ENCODE measurements at places on chromosomes 3 and 15. TPM values are rescaled to one million over a fixed set of nuclear protein-coding genes. Genes with fewer than 3 reads are reported as not detected.

DNA sequence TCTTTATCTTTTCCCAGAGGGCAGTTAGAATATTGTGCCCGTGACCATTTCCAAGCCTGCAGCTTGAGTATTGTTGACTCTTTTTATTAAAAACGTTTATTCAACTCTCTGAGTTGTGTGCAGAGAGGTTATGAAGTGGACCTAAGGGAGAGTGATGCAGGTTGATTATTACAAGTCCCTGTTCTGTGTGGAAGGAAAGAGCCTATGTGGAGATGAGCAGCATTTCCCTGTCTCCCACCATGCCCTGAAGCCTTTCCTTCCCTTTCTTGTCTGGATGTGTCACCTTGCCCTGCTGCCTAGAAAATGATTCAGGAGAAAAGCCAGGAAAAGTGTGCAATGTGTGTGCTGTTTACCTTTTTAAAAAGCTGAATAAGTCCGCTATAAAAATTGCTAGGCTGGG, 19.4 kb downstream of the ZPLD1 start:
- no peak for DNase-seq

DNA sequence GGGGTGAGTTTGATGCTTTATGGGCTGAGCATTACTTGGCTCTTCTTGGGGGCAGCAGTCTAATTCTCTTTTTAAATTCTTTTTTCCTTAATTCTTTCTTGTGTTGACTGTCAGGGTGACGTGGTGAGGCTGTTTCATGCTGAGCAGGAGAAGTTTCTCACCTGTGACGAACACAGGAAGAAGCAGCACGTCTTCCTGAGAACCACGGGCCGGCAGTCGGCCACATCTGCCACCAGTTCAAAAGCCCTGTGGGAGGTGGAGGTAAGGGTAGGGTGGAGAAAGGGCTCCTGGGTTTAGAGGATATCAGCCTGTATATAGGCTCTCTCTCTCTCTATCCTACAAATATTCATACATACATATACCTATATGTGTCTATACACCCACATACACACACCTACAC, 152.3 kb downstream of the ITPR1 start:
- DNase-seq: no peak

GRCh38 chr3:185729337-185730055, 95.3 kb downstream of the IGF2BP2 start:
- no peak for DNase-seq

- peak; percentile 73 for DNase-seq
Observed at GRCh38 chr3:38843898-38844297, 27.9 kb upstream of the SCN10A start.

DNA sequence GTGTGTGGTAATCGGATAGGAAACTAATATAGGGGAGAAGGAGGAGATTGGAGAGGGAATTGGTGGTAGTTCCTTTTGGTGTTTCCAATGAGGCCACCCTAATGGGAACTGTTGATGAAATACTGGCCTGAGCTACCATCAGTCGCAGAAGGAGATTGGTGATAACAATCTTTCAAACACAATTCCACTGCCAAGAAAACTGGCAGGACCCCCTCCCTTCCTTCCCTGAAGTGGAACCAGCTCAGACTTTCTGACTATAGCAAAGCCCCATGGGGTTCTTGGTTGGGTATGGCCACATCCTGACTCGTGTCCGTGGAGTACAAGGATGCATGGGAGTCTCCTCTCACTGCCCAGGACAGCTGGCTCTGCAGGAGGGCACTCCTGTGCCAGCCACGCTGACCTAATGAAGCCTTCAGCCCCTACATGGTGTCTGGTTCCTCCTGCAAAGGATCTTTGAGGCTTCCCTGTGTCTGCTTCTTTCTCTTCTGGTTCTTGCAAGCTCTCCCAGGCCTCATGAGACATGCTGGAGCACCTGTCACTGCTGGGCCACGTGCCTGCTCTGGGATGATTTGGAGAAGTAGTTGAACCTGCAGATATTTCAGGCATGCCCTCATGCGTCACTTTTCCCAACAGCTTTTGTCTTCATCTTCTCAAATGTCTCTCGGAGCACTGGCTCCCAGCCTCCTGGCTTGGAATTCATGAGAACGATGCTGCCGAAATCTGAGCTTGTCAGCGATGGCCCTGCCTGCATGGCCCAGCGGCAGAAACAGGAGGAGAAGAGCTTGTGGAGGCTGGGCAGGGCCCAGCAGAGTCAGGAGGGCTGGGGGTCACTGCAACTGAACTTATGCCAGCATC, 90.0 kb upstream of the ADPGK start:
- no peak for DNase-seq

DNA sequence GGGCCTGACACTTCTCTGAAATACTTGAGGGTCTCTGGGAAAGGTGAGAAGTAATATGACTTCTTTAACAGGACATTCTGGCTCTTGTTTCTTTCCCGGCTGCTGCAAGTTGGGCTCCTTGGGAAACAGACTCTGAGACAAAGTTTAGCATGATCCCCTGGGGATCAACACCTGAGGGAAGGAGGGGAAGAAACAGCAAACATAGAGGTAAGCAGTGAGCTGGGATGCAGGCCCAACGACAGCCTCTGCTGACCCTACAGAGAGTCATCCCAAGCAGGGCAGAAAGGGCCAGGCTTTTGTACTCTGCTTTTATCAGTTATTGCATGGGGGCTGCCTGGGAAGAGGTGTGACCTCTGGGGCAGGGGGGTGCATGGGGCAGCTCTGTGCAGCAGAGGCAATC, 26.8 kb upstream of the DUT start:
- DNase-seq: no peak

GRCh38 chr3:97825101-97825500, 3.3 kb downstream of the CRYBG3 start:
- no peak for DNase-seq

DNA sequence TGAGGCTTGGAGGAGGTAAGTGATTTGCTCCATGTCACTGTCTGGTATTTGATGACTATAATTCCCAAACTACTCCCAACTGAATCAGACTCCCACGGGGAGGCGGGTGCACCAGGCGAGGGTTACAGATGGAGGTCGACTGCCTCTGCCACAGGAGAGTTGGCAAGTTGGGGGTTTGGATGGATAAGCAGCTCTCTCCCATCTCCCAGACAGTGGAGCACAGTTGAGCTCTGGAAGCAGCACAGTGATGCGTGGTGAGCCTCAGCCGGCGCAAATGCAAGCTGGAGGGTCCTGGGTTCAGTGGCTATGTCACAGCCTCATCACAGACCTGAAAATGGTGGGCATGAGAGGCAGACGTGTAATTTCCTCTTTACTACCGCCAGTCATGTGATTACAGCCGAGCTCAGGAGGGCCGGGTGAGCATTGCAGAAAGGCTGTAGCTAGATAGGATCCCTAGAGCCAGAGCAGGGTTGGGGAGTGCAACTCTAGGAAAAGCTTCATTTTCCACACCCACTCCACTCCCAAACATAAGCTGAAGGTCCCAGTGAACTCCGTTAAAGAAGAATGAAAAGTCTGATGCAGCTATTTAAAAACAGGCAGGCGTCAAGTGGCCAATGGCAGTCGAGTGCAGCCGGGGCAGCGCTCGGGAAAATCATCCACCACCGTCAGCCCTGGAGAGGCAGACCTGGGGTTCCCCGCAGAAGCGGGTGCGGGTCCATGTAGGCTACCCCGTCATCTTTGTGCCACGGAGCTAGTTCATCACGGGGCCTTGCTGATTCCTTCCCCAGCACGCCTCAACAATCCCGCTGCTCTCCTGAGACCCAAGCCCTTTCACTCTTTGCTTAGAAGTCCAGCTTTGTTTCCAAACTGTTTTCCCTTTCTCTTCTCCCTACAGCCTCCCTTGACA, 33.3 kb upstream of the VPS8 start:
- DNase-seq: peak; percentile 62

- no peak for DNase-seq
Observed at GRCh38 chr15:68345481-68345880, 67.9 kb downstream of the FEM1B start.

DNA sequence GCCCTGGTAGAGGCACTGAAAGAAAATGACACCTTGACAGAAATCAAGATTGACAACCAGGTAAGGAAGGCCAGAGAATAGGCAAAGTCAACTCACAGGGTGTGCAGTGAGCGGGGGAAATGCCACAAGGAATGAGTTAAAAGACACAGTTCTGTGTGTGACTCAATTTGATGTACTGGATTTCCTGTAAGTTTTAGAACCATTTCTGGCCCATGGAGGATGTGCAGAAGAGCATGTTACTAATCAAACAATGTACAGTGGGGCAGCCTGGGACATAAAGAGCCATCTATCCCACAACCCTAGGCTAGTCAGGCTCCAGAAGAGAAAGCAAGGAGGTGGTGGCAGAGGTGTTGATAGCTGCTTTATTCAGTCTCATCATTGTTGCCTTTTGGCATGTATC, 31.2 kb upstream of the TMOD3 start:
- no peak for DNase-seq

GRCh38 chr15:92069308-92070250, 216.1 kb downstream of the SLCO3A1 start:
- DNase-seq: no peak

GRCh38 chr15:81155375-81156218, 21.5 kb downstream of the CFAP161 start:
- peak; percentile 73 for DNase-seq

- no peak for DNase-seq
Observed at GRCh38 chr3:115571413-115571812, 51.9 kb upstream of the GAP43 start.

Gene GPR171
- total RNA-seq: not detected

Gene MRAS
- not detected for total RNA-seq

Gene ZNF80
- total RNA-seq: not detected

Gene ZNF621
- total RNA-seq: 6.2 TPM

Gene CNTN4
- 0.18 TPM for total RNA-seq

Gene PAQR9
- not detected for total RNA-seq

All from Karpas-422 (cell line).